ENCODE measurements at places on chromosomes 2 and 18.

DNA sequence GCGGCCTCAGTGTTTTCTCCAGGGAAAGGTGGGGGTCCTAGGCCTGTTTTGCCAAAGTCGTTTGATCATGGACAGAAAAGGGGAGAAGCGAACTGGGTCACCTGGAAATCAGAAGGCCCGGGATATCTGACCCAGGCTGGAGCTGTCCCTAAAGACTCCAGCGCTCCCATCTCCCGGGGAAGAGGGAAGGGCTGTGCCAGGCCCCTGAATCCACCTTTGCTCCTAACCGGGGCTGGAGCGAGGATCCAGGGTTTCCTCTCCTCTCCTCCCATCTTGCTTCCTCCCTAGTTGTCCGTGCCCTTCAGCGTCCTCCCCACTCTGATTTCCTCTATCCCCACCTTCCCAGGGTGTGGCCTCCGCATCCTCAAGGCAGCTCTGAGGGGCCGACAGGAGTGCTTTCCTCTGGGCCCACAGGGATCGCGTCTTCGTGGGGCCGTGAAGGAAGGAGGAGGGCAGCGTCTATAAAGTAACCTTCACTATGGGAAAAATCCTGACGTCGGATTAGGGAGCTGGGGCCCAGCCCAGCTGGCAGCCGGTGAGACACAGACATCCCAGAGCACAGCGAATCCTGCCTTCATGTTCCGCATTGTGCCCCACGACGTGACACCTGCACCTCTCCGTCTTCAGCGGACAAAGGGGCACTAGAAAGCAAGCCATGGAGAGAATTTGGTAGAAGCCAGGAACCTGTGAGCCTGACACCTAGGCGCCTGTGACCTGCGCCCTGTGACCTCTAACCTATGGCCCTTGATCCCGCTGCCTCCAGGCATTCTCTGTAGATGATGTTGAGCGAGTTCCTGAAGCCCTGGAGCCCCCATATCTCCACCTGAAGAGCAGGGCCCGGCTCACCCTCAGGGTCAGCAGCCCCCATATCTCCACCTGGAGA lies 212.7 kb upstream of the SALL3 start:
- no peak for DNase-seq

- DNase-seq, result no peak
Observed at GRCh38 chr18:59520562-59521355, 161.7 kb upstream of the LMAN1 start.

GRCh38 chr2:160454070-160454797 lies 39.4 kb downstream of the RBMS1 start:
- DNase-seq, result peak; percentile 32

GRCh38 chr2:105082107-105082506 lies 44.2 kb downstream of the MRPS9 start:
- DNase-seq, result no peak

DNA sequence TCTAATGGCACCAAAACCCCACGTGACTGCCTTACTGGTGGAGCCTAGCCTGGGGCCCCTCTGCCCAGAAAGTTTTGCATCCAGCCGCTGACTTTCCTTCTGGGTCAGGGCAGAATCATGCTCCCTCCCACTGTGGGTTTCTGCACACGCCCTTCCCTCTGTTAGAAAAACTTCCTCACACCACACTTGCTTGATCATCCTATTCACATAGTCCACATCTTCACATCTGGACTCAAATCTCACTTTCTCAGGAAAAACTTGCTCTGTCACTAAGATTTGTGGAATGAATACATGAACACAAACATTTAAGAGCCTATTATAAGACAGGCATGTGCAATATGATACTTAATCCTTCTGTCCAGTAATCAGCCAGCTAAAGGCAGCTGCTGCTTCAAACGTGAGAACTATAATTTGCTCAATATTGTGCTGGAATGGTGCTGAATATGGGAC lies 274.7 kb downstream of the RND3 start:
- no peak for DNase-seq

DNA sequence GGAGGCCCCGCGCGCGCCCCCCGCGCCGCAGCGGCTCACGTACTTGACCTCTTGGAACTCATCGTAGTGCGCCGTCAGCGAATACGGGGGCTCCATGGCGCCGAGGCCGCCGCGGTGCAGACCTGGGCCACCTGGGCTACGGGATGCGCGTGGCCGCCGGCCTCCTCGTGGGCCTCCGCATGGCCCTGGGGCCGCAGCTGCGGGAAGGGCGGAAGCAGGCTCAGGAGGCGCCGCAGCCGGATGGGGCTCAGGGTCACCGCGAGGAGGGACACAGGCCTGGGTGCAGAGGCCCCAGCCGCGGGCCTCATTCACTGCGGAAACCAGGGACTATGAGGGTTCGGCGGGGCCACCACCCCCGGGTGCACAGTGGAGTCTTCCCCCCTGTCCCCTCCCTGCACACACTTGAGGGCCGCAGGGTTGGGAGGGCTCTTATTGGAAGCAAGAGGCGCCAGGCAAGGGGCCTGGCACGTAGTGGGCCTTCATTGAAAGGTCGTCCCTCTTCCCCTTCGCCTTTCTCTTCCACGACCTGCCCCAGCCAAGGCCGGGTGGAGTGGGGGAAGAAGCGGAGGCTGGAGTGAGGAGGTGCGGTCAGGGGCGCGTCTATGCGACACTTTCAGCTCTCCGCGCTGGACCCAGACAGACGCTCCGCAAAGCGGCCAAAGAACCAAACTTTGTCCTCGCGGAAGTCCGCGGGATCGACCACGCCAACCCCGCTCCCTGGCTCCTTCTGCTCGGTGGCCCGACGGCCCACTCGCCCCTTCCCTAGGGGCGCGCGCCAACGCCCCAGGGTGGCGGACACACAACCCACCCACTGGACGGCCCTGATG lies 863 bp downstream of the ECEL1 start:
- peak; percentile 36 for DNase-seq

GRCh38 chr2:124666976-124667375 lies 641.9 kb downstream of the CNTNAP5 start:
- DNase-seq, result no peak

DNA sequence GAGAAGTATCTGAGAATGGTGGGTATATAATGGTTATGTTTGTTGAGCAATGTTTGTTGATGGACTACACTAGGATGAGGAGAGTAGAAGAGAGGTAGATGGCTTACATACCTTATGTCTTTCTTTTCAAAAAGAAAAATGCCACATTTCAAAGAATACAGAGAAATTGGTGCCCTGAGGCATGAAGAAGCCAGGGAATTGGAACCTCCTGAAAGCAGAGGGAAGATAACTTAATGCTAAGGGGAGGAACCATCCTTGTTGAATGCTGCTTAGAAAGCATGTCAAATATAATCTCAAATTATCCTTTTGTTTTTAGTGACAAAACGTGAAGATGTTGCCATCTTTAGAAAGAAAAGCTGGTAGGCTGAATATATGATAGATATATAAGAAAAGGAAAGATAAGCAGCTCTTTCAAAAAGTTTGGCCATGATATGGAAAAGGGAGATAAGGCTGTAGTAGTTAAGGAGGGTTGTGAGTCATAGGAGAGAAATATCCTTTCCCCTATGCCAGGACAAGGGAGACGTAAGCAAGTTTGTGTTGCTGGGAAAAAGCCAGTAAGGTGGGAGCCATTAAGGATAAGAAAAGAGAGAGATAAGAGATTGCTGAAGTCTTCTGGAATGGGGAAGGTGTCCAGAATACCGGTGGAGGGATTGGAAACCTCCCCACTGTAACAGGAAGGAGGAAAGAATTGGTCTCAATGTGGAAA lies 66.3 kb downstream of the SCN2A start:
- no peak for DNase-seq

DNA sequence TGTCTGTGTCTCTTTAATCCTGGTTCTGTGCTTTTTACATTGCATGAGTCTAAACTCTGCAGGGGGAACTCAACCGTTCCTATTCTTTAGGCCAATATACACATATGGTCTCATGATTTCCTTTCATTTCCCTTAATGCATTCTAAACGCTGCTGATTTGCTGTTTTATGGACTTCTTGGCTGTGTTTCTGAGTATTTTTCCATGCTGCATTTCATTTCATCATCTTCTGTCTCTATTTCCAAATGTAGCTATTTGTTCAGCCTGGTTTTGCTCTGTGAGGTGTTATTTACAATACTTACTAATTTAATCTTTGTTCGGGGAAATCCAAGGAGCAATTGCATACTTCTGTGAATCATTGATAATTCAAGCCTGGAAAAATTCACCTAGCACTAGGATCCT lies 897.2 kb downstream of the TSN start:
- no peak for DNase-seq

DNA sequence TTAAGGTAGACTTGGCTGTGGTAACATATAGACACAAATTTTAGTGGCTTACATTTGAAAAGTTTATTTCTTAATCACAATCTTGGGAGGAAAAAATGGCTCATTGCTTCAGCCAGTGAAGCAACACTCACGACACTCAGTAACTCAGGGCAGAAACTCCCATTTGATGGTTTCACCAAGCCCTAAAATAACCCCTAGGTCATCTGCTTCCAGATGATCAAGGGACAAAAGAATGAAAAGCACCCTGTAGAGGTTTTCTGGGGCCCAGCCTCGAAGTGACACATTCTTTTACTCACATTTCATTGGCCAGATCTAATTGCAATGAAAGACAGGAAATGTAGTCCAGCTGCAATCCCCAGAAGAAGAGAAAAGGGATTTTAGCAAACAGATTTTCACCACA lies 275.9 kb downstream of the TMX3 start:
- DNase-seq, result peak; percentile 35

- peak; percentile 53 for DNase-seq
Observed at GRCh38 chr2:5076599-5076998, 615.6 kb upstream of the SOX11 start.

- DNase-seq, result no peak
Observed at GRCh38 chr2:80266231-80266630, 38.3 kb downstream of the LRRTM1 start.

- no peak for DNase-seq
Observed at GRCh38 chr2:135299165-135299564, 231.9 kb downstream of the ZRANB3 start.

GRCh38 chr2:45993476-45993991 lies 303.7 kb upstream of the EPAS1 start:
- peak; percentile 94 for DNase-seq

- DNase-seq, result peak; percentile 86
Observed at GRCh38 chr2:17538022-17538843, 2.3 kb upstream of the VSNL1 start.

DNA sequence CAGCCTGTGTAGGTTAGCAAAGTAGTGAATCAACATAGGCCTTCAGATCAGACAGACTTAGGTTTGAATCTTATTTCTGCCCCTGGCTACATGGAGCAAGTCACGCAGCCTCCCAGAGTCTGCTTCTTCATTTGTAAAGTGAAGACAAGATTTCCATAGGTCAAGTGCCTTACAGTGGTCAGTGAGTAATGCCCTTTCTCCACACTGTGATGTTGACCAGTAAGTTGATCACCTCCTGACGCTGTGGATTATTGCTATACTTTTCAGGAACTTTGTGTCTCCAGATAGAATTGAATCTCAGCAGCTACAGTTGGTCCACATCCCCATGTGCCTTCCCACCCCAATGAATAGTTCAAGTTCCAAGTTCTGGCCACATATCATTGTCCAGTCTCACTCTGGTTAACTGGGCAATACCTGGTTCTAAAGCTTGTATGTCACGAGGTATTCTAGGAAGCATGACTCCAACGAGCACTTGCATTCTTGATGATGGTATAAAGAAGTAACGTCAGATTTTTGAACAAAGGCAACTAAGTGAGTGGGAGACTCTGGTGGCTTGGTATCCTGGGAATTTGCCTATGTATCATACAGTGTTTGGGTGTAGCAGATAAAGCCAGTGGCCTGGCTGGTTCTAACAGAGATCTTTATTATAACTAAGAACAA lies 2.1 kb upstream of the CLIP4 start:
- no peak for DNase-seq

- DNase-seq, result peak; percentile 41
Observed at GRCh38 chr2:174341995-174342685, 7.4 kb downstream of the SP9 start.

DNA sequence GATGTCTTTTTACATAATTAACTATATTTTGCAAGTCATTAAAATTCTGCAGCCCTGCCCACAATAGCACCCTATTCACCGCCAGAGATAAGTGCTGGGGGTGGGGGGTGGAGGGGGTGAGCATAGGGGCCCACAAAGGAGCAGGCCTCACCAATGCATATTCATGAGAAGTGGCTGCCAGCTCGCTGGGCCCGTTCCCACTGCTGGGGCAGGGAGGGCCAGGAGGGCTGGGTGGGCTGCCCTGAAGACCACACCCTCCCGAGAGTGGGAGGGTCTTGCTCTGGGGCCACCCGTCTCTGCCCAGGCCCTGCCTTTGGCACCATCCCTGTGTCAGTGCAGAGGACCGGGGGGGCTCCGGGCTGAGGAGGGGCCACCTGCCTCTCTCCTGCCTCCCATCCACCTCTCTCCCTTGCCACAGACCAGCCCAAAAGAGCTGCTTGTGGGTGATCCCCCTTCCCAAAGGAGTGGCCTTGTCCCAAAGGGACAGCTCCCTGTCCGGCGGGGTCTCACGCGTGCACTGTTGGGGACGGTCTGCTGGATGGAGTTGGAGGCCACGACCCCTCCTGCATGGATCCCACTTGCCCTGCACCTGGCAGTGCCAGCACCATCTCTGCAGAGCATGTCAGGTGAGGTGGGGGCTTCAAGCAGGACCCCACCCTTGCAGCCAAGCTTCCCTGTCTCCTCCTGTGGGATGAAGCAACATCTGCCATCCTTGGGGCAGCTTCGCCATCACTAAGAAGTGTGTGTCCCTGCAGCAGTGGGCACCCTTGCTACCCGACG lies 138.8 kb upstream of the GPC1 start:
- no peak for DNase-seq

GRCh38 chr18:63758615-63759240 lies 16.5 kb upstream of the SERPINB7 start:
- no peak for DNase-seq

DNA sequence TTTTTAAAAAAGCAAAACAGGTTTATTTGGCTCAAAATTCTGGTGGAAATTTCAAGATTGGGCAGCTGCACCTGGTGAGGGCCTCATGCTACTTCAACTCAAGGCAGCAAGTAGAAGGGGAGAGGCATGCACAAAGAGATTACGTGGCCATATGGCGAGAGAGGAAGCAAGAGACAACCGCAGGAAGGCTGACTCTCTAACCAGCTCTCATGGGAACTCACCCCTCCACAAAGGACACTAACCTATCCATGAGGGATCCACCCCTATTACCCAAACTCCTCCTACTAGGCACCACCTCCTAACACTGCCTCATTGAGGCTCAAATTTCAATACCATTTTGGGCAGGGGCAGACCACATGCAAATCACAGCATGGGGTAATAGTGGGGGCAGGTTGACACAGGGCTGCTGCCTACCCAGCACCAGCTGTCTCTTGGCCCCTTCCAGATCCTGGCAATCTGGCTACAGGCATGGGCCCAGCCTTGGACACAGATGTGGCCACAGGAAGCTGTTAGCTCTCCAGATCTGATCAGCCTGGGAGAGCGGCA lies 2.0 kb upstream of the CAPN10 start:
- DNase-seq, result peak; percentile 65

- peak; percentile 57 for DNase-seq
Observed at GRCh38 chr2:55431982-55432627, 12.4 kb upstream of the CCDC88A start.

GRCh38 chr18:32772581-32773381 lies at the start of gene KLHL14:
KLHL14 (minus strand) TSS chr18:32773023; CDS start chr18:32770591, 2,432 bp downstream.
- no peak for DNase-seq

Data from GM23338 (cell line).